ENCODE measurements at places on chromosomes 11 and 22. TPM values are rescaled to one million over a fixed set of nuclear protein-coding genes. Genes with fewer than 3 reads are reported as not detected.

LRP4 gene
- 3.9 TPM for total RNA-seq

KIF18A gene
- 2.6 TPM for total RNA-seq

MAPK8IP1 gene
- total RNA-seq, result 8.1 TPM

SCGB1A1 gene
- not detected for total RNA-seq

MTCH2 gene
- total RNA-seq, result 70.1 TPM

DMC1 gene
- total RNA-seq, result 2.7 TPM

RIMBP3C gene
- 0.14 TPM for total RNA-seq

VWA5A gene
- total RNA-seq, result 7.6 TPM

NAA40 gene
- total RNA-seq, result 9.2 TPM

OR8D1 gene
- not detected for total RNA-seq

CALCA gene
- not detected for total RNA-seq

OR2AG1 gene
- total RNA-seq, result not detected

MED19 gene
- 13.7 TPM for total RNA-seq

ST3GAL4 gene
- total RNA-seq, result 21.2 TPM

NLRP14 gene
- total RNA-seq, result 0.09 TPM

OR52H1 gene
- 0.43 TPM for total RNA-seq

KRTAP5-9 gene
- not detected for total RNA-seq

TRPM5 gene
- total RNA-seq, result not detected

DEFB131B gene
- not detected for total RNA-seq

CREB3L1 gene
- 30.7 TPM for total RNA-seq

ABTB2 gene
- 3.1 TPM for total RNA-seq

OR2D2 gene
- total RNA-seq, result 0.18 TPM

ZP1 gene
- 0.55 TPM for total RNA-seq

KIRREL3 gene
- 1.5 TPM for total RNA-seq

NARS2 gene
- 22.6 TPM for total RNA-seq

CDC45 gene
- 3.1 TPM for total RNA-seq

OSBP2 gene
- 0.83 TPM for total RNA-seq

MRGPRX3 gene
- not detected for total RNA-seq

NADSYN1 gene
- total RNA-seq, result 113 TPM

FLRT1 gene
- 0.28 TPM for total RNA-seq

MRGPRX4 gene
- not detected for total RNA-seq

PDGFD gene
- 49.4 TPM for total RNA-seq

TMEM45B gene
- total RNA-seq, result not detected

CCDC73 gene
- total RNA-seq, result not detected

GAL3ST1 gene
- 0.18 TPM for total RNA-seq

SIK3 gene
- total RNA-seq, result 13.2 TPM

RAB1B gene
- total RNA-seq, result 47.9 TPM

DBX1 gene
- total RNA-seq, result not detected

FOLR3 gene
- total RNA-seq, result 0.14 TPM

SYT8 gene
- total RNA-seq, result not detected

TLCD5 gene
- 7.0 TPM for total RNA-seq

PKP3 gene
- 1.6 TPM for total RNA-seq

SLC15A3 gene
- 15.8 TPM for total RNA-seq

TRIM34 gene
- 8.7 TPM for total RNA-seq

MS4A12 gene
- total RNA-seq, result not detected

PGA5 gene
- total RNA-seq, result not detected

CHRM4 gene
- total RNA-seq, result not detected

MPZL2 gene
- not detected for total RNA-seq

OR2AG2 gene
- total RNA-seq, result under 0.01 TPM

PATE4 gene
- not detected for total RNA-seq

PRAME gene
- not detected for total RNA-seq

TRPC6 gene
- total RNA-seq, result 0.09 TPM

CD3G gene
- total RNA-seq, result not detected

CAPN5 gene
- total RNA-seq, result 9.5 TPM

PGR gene
- under 0.01 TPM for total RNA-seq
